Activated CD8-positive, alpha-beta memory T cell treated with anti-CD3 and anti-CD28 coated beads for 48 hours (primary cell): ENCODE measurements at places on chromosomes 13 and 19.
A peak's percentile ranks its signal among the peaks of the same experiment; 100 is the strongest.

DNA sequence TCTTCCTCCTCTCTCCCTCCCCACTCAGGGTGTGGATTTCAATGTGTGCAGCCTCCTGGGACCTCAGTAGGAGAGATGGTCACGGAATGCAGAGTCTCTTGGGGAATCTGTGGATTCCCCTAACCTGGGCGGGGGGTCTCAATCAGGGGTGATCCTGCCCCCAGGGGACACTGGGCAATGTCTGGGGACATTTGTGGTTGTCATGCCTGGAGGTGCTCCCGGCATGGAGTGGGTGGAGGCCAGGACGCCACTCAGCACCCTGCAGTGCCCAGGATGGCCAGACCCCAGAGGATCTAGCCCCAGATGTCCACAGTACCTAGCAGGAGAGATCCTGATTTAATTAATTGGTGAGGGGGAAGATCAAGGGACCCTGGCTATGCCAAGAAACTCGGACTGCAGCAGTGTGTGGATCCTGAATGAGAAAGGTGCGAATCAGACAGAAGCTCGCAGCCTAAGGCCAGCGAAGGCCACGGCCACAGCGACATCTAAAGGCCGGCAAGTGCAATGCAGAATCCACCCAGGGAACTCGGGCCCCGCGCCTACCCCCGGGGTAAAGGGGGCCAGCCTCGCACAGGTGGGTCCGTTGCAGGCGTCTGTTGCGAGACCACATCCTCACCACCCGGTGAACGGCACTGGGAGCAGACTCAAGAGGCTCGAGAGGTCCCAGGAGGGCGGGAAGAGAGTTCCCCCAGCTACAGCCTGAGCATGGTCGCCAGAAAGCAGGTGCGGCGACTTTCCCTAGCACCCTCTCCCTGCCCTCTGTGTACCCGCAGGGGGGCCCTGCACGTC, 88.8 kb downstream of the GNG7 start:
- DNase-seq: no peak

DNA sequence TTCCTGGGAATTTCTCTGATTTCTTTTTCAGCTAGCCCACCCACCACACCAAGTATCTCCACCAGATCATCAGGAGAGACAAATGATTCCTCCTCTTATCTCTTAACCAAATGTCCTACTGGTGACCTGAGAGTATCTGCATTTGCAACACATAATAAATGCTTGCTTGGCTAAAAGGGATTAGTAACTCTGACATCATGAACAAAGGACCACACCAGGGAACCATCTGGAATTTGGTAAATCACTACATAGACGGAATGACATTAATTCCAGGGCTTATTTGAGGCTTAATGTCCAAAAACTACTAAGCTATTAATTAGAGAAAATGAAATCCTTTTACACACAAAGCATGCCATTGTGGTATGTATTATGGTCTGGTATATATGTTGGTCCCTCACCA, 139.0 kb downstream of the RAP2A start:
- no peak for DNase-seq

DNA sequence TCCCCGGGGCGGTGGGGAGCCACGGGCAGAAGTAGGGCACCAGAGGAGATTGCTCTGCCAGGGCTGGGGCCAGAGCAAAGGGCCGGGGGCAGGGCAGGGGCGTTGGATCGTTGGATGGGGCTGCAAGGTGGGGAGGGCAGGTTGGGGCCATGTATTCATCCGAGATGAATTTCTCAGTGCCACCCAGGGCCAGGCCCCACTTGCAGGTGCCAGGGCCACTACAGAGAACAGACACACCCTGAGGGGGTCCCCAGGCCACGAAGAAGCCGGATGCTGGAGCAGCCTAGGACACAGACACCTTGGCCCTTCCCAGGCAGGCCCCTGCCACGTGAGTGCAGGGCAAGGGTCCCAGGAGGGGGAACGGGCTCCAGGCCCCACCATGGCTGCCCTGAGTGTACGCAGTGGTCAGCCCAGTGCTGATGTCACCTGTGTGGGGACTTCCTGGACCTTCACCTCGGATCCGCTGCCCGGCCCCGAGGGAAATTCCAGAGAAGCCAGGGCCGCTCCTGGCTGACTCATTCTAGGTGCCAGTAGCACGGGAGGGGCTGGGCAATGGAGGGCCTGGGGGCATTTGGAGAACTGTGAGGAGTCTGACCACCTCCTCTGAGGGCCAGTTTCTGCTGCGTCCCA, 9.6 kb upstream of the SBNO2 start:
- no peak for DNase-seq

GRCh38 chr13:113941571-113942191, 32.2 kb downstream of the C13orf46 start:
- no peak for DNase-seq

DNA sequence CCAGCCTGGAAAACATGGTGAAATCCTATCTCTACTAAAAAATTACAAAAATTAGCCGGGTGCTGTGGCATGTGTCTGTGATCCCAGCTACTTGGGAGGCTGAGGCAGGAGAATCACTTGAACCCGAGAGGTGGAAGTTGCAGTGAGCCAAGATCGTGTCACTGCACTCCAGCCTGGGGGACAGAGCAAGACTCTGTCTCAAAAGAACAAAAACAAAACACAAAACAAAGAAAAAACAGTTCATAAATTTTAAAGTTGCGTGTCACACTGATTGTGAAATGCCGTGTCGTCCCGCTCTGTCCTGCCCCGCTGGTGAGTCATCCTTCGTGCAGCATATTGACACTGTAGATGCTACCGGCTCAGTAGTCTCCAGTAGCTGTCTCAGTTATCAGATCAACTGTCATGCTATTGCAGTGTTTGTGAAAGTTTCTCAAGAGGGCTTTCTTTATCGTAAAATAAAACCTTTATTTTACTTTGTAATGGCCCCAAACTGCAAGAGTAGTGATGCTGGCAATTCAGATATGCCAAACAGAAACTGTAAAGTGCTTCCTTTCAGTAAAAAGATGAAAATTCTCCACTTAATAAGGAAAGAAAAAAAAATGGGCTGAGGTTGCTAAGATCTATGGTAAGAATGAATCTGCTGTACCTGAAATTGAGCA, 36.4 kb upstream of the IGFL1 start:
- DNase-seq: no peak

- peak; percentile 29 for DNase-seq
These were observed 29.4 kb upstream of the PTPRS start for GRCh38 chr19:5369962-5370367.

DNA sequence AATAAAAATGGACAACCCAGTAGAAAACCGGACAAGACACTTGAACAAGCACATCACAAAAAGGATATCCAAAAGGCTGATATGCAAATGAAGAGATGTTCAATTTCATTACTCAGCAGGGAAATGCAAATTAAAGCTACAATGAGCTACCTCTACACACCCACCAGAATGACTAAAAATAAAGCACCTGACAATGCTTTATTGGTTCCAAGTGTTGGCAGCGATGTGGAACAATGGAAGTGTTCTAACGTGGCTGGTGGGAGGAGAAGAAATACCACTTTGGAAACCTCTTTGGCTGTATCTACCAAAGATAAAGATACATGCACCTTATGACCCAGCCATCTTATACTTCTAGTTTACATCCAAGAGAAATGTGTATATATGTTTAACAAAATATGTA, 3.7 kb upstream of the ACP7 start:
- DNase-seq: no peak

DNA sequence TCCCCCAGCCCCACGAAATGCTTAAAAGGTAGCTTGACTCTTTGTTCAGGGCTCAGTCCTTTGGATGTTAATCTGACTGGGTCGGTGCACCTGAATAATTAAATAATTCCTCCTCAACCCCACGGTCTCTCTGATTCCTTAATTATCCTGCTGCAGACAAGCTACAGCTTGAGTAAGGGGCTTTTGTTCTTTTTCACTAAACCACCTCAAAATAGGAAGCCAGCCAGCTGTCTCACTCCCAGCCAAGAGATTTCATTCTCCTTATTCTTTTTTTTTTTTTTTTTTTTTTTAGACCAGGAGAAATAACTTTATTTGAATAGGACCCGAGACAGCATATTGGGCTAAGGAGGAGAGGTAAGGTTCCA, 7.9 kb upstream of the FCGBP start:
- DNase-seq: no peak

- no peak for DNase-seq
These were observed 5.9 kb upstream of the SLC7A10 start for GRCh38 chr19:33231511-33231910.

GRCh38 chr19:9936326-9937000, at the start of gene OLFM2:
TSS of gene OLFM2 (minus strand) at chr19:9936515. CDS start at chr19:9936366, 149 bp downstream.
- no peak for DNase-seq

GRCh38 chr13:98096059-98096458, 46.8 kb upstream of the FARP1 start:
- DNase-seq: no peak

- no peak for DNase-seq
These were observed 932.3 kb downstream of the EFNB2 start for GRCh38 chr13:105602956-105603670.

DNA sequence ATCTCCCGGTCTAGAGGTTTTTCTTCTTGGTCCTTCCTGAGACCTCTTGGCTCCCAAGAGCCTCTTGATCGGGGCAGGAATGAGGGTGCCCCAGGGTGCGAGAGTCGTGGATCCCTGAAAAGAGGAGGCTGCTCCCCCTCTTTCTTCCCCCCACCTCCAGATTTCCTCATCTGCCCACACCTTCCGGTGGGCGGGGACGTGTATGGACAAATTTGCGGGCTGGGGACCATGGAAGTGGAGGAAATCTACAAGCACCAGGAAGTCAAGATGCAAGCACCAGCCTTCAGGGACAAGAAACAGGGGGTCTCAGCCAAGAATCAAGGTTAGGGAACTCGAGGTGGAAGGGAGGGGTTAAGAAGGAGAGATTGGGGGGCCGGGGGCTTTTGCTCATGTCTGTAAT, at the start of gene MCEMP1:
Gene MCEMP1, plus strand, starts transcription at position 237 of the 400 bp plus-strand sequence. Its CDS starts 31 bp downstream, at position 268.
- DNase-seq: no peak

- DNase-seq: no peak
These were observed 187.4 kb downstream of the RGCC start for GRCh38 chr13:41644742-41645141.

GRCh38 chr13:76879203-76879882, 6.9 kb downstream of the KCTD12 start:
- DNase-seq: no peak

GRCh38 chr13:91725646-91726045, 327.2 kb downstream of the GPC5 start:
- DNase-seq: no peak

DNA sequence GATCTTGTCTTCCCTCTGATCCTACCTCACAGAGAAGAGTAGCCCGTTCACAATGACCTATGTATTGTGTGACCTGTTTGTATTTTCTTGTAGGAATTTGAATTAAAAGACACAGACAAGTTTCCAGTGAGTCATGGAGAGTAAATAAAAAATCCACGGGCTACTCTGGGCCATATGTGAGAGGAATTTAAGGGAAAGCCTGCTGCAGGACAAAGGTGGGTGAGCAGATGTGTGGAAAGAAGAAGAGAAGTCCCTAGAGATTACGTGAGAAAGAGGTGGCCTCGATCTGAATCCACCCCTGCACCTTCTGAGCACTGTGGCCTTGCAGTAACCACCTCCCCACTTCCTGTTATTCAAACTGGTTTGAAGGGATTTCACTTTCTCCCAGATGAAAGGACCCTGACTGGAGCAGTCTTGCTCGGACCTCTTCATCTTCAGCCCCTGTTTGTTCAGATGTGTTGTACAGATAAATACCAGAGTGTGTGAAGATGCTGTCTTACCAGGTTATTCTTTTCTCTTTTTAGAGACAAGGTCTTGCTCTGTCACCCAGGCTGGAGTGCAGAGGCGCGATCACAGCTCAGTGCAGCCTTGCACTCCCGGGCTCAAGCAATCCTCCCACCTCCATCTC, 205.4 kb downstream of the PDS5B start:
- no peak for DNase-seq

DNA sequence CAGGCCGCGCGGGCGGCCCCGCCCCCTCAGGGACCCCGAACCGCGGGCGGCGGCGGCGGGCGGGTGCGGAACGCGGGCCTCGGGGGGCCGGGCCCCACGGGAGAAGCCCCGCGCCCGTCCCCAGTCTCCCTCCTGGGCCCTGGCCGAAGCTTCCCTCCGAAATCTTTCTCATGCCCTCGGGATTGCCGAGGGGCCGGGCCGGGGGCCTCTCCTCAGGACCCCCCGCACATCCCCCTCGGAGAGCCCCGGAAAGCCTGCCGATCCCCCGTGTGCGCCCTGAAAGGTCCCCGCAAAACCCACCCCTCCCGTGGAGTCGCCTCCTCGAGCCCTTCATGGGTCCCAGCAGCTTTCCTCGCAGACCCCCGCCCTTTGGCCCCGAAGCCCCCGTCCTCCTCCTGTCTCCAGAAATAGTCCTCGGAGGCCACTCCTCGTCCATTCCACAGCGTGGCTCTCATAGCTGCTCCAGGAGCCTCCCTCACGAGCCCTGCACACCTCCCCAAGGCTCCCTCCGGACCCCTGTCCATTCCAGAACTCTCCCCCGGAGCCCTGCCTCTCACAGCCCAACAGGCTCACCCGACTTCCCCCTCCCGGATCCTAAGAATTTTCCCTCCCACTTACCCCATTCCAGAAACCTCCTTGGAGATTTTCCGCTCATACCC, 555 bp downstream of the SAMD4B start:
- no peak for DNase-seq

DNA sequence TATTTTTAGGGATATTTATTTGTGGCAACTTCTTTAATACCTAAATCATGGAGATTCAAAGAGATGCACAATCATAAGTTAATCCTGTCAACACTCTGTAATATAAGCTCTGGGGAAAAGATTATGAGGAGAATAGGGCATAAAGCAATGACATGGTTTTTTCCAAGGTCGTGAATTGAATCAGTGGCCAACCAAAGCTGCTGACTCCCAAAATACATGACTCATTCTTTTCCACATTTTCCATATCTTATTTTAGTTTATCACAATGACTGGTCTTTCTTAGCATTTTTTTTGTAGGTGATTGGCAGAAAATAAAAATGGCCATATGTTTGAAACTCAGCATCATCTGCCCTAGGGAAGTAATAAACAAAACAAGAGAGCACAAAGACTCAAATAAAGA, 28.5 kb upstream of the RBM26 start:
- DNase-seq: no peak

GRCh38 chr13:106612688-106613087, 44.8 kb upstream of the ARGLU1 start:
- no peak for DNase-seq

DNA sequence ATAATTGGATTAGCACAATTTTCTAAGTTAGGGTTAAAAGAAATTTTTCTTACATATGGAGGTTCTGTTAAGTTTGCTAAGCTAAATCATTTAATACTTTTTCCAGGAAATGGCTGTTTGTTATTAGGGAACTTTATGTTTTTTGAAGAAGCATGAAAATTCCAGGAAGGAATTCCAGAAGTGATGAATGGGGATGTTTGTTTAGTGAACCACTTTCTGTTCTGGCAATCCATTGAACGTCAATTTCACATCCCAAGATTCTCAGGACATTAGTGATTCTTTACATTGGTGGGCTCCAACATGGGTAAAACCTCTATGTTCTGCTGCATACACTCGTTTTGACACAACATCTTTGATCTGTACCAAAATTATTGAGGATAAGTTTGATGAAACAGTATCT, 534.4 kb downstream of the IRS2 start:
- no peak for DNase-seq

GRCh38 chr19:1343041-1343440, 40.7 kb upstream of the NDUFS7 start:
- no peak for DNase-seq
